ENCODE measurements at places on chromosomes 13 and 19. TPM values are rescaled to one million over a fixed set of nuclear protein-coding genes. Genes with fewer than 3 reads are reported as not detected.

The KIR2DL3 gene
- total RNA-seq, result not detected

The ZNF470 gene
- 7.3 TPM for total RNA-seq

The TNFSF13B gene
- 11.5 TPM for total RNA-seq

The CTXN1 gene
- total RNA-seq, result not detected

The CCNA1 gene
- 0.28 TPM for total RNA-seq

The SHISA2 gene
- total RNA-seq, result 0.94 TPM

The ZNF439 gene
- total RNA-seq, result 16.0 TPM

The CYP2A6 gene
- total RNA-seq, result 0.28 TPM

The ZNF534 gene
- not detected for total RNA-seq

The KLK14 gene
- 0.91 TPM for total RNA-seq

The ZNF382 gene
- total RNA-seq, result 16.2 TPM

The SSC5D gene
- 0.86 TPM for total RNA-seq

The PNMA8C gene
- not detected for total RNA-seq

The FLT3LG gene
- total RNA-seq, result 282 TPM

The CCDC70 gene
- not detected for total RNA-seq

The TMEM150B gene
- 1.1 TPM for total RNA-seq

The ZNF90 gene
- total RNA-seq, result 21.0 TPM

The IL4I1 gene
- 1.7 TPM for total RNA-seq

The MTIF3 gene
- total RNA-seq, result 51.5 TPM

The UNC13A gene
- 0.06 TPM for total RNA-seq

The IZUMO4 gene
- total RNA-seq, result 17.7 TPM

The IQCN gene
- total RNA-seq, result 5.2 TPM

The CEBPA gene
- 1.6 TPM for total RNA-seq

The SIRT2 gene
- 46.6 TPM for total RNA-seq

The ZNF816 gene
- 17.8 TPM for total RNA-seq

The MARK4 gene
- total RNA-seq, result 26.1 TPM

Measured in activated naive CD8-positive, alpha-beta T cell treated with anti-CD3 and anti-CD28 coated beads, Interleukin-2, amount 10 ng/mL, durations not matched to agents 7 days and 5 days (primary cell).